ENCODE measurements at places on chromosomes 3 and 15.

DNA sequence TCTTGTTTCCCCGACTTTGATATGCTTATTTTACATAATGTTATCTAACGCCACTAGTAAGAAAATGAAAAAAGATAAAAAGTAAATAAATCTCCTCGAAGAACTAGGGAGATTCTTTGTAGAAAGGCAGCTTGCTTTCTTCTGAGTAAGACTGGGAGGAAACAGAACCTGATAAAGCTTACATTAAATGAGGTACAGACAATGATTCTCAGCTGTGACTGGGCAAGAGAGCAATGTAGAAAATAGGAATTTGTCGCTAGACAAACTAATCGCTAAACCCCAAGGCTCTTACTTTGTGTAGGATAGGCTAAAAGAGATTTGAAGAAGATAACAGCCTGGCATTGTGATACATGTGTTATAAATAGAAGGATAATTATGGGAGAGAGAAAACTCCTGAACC is 919.0 kb upstream of the ALCAM start:
- no peak for ATAC-seq

DNA sequence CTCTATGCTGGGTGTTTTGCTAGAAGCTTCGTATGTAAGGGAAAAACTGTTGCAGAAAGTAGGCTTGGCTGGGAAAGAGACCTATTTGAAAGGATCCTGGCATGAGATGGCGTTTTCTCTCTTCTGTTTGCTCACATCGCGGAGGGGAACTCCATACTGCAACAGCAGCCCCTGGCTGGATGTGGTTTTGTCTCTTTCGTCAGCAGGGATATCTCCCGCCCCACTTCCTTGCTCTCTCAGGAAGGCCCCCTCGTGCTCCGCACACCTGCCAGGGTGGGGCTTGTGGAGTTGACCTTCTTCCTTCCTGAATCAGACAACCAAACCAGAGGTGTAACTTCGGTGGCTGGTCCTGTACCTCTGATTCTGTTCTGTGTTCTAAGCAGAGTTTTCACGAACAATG is 26.4 kb upstream of the MYZAP start:
- peak; percentile 27 for ATAC-seq

DNA sequence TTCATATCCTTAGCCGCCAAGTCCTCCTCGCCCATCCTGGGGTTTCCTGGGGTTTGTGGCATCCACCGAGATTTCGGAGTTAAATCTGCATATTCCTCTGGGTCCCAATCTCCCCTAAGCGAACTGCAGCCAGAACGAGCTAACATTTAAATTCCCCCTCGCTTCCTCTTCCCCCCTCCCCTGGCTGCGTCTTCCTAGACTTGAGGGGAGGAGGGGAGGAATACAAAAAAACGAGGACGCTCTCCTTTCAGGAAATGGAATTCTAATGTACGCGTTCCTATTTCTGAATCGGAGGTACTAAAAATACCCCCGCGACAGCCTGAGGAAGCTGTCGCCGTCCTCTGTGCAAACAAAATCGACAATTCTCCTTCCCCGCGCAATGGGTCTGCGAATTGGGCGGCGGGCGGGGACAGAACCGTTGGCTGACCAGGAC is 5.6 kb downstream of the FEZF2 start:
- no peak for ATAC-seq

DNA sequence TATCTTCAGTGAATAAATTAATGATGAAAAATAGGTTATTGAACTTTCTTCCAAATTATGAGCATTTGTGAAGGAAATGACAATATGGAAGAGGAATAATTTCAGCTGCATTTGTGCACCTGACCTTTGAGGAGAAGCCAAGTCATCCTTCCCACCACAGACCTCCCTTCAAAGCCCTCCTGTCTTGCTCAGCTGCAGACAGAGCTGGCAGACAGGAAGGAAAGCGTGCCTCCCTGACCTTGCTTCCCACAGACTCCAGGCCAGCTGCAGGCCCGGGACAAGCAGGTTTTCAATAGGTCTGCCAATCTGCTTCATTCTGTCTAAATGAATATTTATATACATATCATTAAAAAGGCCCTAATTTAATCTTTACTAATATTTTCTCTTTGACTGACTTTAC is 152.9 kb upstream of the RBMS3 start:
- no peak for ATAC-seq

DNA sequence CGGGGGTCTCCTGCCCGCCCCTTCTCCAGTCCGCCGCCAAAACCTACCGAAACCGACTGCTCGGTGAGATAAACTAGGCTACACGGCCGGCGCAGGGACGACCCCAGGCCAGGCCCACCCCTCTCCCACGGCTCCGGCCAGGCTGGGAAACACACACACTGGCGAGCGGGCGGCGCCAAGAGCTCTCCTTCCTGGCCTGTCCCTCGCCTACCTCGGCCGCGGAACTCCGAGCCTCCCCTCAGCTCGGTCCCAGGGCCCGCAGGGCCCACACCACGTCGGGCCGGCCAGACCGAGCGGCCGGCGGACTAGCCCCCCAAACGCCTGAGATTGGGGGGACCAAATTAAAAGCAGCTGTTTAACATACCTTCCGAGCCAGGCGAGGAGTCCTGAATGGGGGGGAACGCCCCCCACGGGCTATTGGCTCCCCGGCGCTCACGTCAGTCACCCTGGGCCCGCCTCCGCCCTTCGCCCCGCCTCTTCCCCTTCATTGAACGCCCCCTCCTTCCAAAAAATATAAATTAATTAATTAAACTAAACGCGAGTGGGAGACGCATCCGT is 4.0 kb upstream of the SIN3A start:
- ATAC-seq = peak; percentile 17

GRCh38 chr3:39232859-39233258 is 40.5 kb upstream of the XIRP1 start:
- no peak for ATAC-seq

DNA sequence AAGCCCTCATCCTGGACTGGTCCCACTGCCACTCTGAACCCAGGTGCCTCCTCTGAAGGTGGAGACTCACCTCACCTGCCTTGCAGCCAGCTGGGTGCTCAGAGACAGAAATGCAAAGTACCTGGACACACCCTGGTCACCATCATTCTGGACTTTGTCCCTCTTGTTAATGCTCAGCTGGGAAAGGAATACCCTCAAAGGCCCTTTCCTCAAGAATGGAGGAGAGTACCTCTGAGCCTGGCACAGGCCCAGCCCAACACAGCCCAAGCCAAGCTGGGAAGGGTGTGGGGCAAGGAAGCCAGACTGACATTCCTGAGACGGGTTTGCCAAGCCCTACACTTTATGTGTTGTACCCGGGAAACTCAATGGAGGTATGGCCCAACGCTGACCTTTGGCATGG is 983 bp upstream of the ALAS1 start:
- peak; percentile 27 for ATAC-seq

DNA sequence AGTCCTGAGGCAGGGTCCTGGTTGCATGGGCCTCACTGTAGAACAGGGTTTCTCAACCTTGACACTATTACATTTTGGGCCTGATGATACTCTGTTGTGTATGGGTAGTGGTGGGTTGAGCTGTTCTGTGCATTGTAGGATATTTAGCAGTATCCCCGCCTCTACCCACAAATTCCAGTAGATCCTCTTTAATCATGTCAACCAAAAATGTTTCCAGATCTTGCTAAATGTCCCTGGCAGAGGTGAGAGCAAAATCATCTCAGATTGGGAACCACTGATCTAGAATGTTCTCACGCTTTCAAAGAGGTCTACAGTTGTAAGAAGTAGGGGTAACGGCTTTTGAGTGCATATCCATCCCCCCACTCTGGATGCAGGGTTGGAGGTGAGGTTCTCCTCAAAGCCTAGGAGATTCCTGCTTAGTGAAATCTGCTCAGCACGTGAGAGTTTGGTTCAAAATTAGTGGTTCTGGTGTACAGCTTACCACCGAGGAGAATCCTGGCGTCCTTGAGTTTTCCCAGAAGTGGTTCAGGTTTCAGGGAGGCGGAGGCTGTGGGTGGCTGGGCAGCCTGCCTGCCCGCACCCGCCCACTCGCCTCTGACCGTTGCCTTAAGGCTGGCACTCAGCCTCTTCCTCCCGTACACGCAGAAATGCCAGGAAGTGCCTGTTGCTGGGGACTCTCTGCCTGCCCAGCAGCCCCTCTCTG is 5.3 kb downstream of the ACVR2B start:
- peak; percentile 27 for ATAC-seq

DNA sequence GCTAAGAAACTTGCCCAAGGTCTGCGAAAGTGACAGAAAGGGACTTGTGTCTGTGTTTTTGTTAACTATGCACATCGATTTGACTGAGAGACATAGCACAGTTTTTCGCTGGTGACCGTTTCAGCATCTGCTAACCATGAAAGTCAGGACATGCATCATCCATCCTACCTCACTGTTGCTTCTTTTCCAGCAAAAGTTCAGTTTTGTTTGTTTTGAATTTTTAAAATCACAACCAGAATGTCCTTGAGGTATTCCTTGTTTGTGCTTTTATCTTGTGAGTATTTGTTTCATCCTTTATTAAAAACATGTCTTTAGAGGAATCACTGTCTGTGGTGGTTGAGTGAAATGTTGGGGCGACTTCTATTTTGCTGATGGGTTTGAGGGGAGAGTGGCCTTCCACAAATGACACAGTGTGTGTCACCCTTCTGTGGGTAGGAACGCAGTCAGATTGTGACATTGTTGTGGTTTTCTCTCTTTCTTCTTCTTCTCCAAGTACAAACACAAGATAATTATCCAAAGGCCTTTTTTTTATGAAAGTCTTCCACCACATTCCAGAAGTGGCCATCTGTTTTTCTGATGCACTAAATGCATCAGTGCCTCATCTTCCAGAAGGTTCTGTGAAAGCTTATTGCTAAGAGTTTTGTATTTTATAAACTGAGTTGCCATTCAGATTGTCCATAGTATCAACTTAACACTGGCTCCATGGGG is 214.4 kb upstream of the NR2E3 start:
- ATAC-seq = no peak

- ATAC-seq = no peak
Measured at GRCh38 chr3:22141769-22142168, 390.8 kb upstream of the ZNF385D start.

DNA sequence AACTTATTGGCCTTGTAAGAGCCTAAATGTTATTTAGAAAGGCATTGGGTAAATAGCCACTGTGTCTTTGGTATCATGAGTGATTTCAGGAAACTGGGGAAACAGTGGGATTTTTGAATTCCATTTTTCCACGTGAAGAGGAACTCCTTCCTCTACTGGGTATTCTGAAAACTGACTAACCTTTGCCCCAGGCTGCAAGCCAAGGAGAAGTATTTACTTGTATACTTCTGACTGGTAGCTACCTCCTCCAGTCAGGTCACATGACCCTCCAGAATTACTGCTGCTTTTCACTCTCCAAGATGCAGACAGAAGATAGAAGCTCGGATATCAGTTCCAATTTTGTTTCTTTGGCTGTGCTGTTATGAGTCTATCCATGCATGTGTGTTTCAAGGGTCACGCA is 50.9 kb upstream of the MAP3K13 start:
- ATAC-seq = peak; percentile 27

- no peak for ATAC-seq
Measured at GRCh38 chr15:33028495-33028894, 166.0 kb downstream of the FMN1 start.

- ATAC-seq = no peak
Measured at GRCh38 chr3:115843206-115843605, 219.9 kb downstream of the GAP43 start.

DNA sequence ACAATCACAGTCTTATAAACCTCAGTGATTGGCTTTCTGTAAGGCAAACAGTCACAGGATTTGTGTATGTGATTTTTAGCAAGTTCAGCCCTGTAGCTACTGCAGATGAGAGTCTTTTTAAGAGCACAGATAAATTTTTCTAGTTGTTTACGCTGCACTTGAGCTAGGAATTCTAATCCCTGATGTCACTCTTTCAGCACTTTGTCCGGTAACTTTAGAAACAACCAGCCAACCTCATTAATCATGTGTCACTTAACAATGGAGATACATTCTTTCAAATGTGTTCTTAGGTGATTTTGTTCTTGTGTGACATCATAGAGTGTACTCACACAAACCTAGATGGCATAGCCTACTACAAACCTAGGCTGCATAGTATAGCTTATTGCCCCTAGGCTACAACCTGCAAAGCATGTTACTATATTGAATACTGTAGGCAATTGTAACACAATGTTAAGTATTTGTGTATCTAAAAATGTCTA is 36.8 kb upstream of the GOLGA6L2 start:
- peak; percentile 50 for ATAC-seq

DNA sequence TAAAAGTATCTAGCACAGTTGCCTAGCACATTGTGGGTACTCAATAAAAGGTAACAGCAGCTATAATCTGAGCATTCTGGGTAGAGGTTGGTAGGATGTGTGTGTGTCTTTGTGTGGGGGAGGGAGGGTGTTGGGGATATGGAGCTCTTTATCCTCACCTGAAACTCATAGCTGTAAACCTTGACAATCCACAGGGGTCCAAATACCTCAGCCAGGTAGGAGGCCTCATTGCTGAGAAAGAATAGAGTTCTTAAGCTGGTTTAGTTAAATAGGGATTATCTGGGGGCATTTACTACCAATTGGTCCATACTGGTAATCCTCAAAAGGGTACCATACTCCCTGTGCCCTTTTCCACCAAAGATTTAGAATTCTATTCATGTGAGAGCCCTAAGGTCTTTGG is 3.9 kb downstream of the SERF2 start:
- ATAC-seq = no peak
